ENCODE measurements at places on chromosomes 4 and X.

DNA sequence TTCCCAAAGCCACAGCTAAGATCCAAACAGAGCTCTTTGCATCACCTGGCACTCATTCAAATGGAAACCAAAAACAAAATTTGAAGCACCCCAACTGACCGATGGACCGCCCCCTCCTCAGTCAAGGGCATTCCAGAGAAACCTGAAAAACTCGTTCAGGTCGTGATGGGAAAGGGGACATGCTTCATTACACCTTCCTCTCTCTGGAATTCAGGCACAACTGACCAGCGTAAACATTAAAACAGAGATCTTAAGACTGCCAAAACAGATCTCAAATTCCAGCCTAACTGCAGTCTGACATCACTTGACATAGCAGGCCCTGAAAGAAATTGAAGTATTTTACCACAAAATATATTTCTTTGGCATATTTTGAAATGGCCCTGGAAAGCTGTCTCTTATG is 28.5 kb downstream of the PTTG2 start:
- no peak for DNase-seq

GRCh38 chrX:134554291-134554690 is 94.3 kb downstream of the HPRT1 start:
- DNase-seq: no peak

- DNase-seq: no peak
Observed at GRCh38 chrX:80423744-80424143, 3.5 kb downstream of the TENT5D start.

GRCh38 chrX:16705370-16705769 is 7.1 kb downstream of the CTPS2 start:
- DNase-seq: no peak

- DNase-seq: no peak
Observed at GRCh38 chrX:112359906-112360305, 277.3 kb upstream of the TRPC5 start.

GRCh38 chr4:184817494-184818215 is 8.1 kb downstream of the ACSL1 start:
- peak; percentile 61 for DNase-seq

- no peak for DNase-seq
Observed at GRCh38 chr4:22501715-22502095, 14.2 kb downstream of the ADGRA3 start.

DNA sequence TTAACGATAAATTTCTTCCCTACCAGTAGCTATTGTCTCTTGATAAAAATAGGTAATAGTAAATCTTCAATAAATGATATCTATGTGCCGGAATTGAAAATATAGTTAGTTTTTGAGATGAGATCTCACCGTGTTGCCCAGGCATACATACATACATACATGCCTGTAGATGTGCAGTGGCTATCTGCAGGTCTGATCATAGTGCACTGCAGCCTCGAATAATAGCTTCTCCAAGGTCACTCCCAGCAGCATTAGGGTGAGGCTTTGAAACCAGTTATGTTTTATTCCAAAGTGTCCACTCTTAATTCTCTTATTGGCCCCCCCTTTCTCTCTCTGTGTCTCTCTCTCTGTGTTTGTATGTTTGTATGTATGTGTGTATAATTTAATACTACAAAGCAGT is 37.5 kb downstream of the ZFX start:
- no peak for DNase-seq

Data from tibial artery (tissue), 4 donors.